GM04504 (cell line): ENCODE measurements at places on chromosomes 3 and 15.

GRCh38 chr15:43330780-43331087 is 361 bp upstream of the LCMT2 start:
- DNase-seq, result no peak

- no peak for DNase-seq
Observed at GRCh38 chr15:39785841-39786240, 3.2 kb upstream of the FSIP1 start.

GRCh38 chr15:32718821-32719716 is 1.3 kb downstream of the GREM1 start:
- DNase-seq, result no peak

- no peak for DNase-seq
Observed at GRCh38 chr3:53616321-53616720, 121.9 kb downstream of the CACNA1D start.

DNA sequence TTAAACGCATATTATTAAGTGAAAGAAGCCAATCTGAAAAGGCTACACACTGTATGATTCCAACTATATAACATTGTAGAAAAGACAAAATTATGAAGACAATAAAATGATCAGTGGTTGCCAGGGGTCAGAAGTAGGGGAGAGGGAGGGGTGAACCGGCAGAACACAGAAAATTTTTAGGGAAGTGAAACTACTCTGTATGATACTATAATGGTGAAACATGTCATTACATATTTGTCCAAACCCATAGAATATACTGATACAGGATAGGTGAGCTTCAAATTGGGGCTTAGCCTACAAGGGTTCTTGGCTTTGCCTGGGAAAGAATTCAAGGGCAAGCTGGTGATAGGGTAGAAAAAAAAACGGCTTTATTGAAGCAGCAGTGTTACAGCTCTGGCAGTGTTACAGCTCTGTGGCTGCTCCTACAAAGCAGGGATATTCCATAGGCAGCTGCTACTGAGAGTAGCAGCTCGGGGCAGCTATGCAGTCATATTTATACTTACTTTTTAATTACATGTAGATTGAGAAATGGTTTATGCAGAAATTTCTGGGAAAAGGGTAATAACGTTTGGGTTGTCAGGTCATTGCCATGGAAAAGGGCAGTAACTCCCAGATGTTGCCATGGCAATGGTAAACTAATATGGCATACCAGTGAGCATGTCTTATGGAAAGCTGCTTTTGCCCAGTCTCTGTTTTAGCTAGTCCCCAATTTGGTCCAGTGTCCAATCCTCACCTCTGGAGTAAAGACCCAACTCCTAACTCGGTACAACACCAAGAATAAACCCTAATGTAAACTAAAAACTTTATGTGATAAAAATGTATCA is 125.1 kb upstream of the SLC25A36 start:
- DNase-seq, result no peak

DNA sequence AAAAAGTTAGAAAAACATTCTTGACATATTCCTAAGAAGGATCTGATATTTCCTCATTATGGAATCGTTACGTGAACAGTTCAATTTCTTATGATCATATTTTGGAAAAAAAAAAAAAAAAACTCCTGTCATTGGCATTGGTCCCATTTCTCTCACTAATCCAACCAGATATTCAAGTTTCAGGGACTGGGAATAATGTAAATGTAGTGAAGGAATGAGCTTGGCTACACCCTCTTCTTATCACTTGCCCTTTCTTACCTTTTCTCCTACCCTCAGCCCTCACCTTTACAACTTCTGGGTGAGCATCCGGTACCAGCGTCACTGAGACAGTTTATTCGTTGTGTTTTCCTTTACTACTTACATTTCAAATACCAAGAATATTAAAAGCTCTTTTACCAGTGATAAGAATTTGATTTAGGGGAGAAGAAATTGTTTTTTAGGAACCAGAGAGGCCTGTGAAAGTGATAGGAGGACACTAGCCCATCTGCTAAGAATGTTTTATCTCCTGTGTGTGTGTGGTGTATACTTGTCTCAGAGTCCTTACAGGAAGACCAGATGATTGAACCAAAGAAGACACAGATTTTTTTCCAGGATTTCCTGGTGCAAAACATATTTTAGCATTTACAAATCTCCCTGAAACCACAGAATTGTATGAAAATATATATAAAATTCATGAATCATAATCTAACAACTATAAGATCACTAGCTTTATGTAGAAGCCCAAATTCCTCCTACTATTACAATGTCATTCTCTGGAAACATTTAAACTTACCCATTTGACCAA is 946.7 kb downstream of the ZPLD1 start:
- DNase-seq, result no peak

DNA sequence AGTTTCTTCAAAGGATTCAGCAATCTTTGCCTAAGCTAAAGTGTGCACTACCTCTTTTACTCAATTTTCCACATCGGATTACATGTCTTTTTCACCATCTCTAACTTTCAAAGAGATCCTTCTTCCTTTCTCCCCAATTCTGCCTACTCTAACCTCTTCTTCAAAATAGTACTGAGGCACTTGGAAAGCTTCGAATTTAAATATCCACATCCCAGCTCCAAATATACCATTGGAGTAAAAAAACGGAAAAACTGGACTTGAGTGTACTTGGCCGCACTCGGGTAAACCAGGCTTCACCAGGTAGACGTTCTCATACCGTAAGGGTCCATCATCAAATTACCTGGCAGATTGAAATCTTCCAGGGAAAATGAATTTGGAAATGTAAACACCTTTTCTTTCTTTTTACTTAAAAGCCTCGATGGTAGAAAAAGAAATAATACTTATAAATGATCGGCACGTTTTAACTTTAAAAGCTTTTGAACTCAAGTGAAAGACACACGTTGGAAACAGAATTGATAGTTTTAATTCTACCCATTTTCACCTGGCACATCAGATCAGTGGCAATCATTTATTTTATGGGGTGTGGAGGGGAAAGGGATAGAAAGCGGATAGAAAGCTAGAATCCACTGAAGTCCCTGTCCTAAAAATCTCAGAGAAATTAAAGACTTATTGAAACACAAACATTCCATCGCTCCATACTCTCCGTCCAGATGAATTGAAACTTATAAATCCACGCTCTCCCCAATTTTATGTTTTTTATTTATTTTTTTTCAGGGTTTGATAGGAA is 8.2 kb upstream of the MEIS2 start:
- no peak for DNase-seq
